ENCODE measurements at places on chromosomes 12 and 14.
A peak's percentile ranks its signal among the peaks of the same experiment; 100 is the strongest.

GRCh38 chr14:54490445-54491175 lies 1.8 kb upstream of the GMFB start:
- no peak for DNase-seq

GRCh38 chr14:99581374-99581773 lies 22.6 kb downstream of the CCDC85C start:
- DNase-seq, result no peak

DNA sequence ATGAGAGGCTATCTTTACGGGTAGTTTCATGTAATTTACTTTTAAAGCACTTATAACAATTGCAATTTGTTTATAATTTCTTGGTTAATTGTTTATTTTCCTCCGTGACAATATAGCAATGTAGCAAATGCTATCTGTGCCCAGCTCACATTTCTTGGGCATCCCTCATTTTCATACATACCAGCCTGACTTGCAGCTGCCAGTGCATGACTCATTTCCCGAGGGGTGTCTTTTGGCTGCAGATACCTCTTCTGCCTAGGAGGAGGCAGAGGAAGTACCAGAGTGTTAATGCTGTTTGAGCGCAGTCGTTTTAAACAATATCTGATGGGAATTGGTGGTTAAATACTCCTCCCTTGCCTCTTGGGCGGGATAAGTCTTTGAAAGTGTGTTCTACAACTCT lies 104.2 kb upstream of the ABCD2 start:
- peak; percentile 68 for DNase-seq

- DNase-seq, result no peak
Observed at GRCh38 chr12:51687177-51687576, 96.1 kb downstream of the SCN8A start.

- no peak for DNase-seq
Observed at GRCh38 chr12:61765926-61766325, 494.3 kb upstream of the USP15 start.

Measured in epithelial cell of esophagus (primary cell).